ENCODE measurements at places on chromosomes 11 and 22.

DNA sequence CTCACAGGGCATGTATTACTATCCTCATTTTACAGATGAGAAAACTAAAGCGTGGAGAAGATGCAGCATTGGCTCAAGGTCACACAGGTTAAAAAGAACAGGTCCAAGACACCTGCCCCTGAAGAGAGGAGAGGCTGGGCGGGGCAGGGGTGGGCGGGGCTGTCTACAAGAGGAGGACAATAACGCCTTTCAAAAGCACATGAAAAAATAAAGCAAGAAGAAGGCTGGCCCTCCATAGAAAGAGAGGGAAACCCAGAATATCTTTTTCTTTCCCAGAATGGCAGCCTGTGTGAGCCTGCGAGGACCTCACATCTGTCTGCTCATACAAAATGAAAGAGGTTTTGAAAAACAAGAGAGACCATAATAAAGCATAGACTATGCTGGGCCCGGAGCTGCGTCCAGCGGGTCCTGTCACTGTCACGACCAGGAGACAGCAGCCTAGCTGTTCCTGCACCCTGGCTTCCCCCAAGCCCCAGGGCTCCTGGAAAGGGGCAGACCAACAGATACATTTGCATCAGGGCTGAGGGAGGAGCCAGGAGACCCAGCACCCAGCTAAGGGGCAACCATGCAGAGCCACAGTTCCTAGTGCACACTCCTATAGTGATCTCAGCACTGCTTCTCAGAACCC, 61.6 kb downstream of the DSCAML1 start:
- DNase-seq: peak; percentile 53

DNA sequence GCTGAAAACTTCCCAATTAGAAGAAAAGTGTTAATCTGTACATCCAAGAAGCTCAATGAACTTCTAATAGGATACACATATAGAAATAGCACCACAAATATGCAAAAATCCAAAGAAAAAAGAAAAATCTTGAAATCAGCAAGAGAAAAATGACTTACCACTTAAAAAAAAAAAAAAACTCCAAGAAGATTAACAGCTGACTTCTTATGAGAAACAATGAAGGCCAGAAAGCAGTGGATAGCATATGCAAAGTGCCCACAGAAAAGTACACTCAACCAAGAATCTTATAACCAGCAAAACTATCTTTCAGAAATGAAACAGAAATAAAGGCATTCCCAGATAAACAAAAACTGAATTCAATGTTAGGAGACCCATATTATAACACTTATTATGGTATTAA, 29.9 kb upstream of the OR5B12 start:
- DNase-seq: no peak

GRCh38 chr11:72466410-72466809, 32.1 kb upstream of the CLPB start:
- no peak for DNase-seq

- DNase-seq: no peak
These were observed 6.3 kb downstream of the TTLL12 start for GRCh38 chr22:43180670-43181069.

- no peak for DNase-seq
These were observed 27.8 kb downstream of the CREB3L1 start for GRCh38 chr11:46305295-46305694.

DNA sequence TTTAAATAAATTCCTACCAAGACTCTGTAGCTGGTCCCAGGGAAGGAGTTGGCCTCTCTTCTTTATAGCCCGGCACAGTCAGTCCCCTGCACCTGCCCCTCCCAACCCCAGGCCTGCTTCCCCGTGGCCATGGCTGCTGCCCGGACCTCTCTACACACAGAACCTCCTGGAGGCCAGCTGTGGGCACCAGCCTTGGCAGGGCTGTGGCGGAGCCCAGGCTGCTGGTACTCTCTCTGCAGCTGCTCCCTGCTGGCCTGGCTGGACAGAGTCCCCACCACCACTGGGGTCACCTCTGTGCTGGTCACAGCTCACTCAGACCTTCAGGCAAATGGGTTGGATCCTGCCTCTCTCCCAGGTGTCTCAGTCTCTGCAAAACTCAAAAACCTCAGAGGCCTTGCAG, 69.3 kb downstream of the LRP5 start:
- no peak for DNase-seq

GRCh38 chr22:27329966-27330645, 471.4 kb downstream of the MN1 start:
- no peak for DNase-seq

- peak; percentile 75 for DNase-seq
These were observed at the start of gene LMO1 for GRCh38 chr11:8263769-8264410. Gene LMO1, minus strand, starts transcription at chr11:8263878. Its CDS starts 516 bp downstream, at chr11:8263362.

DNA sequence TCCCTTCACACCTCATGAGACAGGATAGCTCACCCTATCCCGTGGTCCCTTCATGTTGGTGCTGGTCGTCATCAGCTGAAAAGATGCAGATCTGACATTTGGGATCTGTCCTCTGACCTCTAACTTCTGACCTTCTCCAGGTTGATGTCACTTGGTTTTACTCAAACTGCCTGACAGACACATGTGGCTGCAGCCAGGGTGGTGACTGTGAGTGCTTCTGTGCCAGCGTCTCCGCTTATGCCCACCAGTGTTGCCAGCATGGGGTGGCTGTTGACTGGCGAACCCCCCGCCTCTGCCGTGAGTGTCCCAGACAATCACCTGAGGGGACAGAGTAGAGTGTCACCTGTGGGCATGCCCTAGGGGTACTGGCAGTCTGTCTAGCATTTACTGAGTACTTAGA, 49.7 kb downstream of the OTOG start:
- DNase-seq: no peak

DNA sequence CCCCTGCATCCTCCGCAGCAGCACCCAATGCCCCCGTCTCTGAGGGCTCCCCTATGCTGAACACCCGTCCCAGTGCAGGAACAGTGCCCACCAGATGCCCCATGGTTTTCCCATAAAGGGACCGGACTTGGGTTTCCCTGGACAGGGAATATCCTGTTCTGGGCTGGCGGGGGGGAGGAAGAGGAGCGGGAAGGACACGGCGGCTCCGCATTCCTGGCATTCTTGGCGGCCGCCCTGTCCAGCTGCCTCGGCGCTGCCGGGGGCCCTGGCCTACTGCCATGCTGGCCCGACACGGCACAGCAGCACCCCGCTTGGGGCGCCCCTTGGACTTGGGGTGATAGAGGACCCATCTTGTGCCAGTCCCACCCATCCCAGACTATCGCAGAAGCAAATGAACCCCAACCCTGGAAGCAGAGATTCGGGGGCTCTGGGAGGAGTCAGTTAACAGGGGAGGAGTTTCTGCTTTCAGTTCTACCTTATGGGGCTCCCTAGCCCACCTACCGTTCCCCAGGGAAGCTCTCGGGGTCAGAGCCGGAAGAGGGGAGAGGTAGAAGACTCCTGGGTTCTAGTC, 23.7 kb upstream of the CBX7 start:
- DNase-seq: no peak

DNA sequence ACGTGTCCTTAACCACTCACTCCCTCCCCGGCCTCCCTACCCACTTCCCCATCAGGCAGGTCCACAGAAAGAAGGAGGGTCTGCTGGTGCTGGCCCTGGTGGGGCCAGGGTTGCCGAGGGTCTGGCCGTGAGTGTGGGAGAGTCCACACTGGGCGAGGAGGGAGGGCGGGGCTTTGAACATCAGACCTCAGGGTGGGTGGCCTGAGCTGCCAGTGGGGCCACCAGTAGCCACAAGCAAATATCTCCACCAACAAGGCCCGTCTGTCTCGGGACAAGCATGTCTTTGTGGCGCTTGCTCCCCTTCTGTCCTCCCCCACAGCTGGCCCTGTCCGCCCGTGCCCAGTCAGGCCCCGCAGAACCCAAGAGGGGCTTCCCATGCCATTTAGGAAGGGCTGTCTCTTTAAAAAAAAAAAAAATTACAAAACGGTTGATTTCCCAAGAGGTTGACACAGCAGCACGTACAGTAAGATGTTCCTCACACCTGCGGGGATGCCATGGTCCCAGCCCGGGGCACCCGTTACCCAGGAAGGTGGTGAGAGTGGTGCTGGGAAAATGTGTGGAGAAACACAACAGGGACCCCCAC, 17.7 kb upstream of the TALDO1 start:
- DNase-seq: peak; percentile 94

DNA sequence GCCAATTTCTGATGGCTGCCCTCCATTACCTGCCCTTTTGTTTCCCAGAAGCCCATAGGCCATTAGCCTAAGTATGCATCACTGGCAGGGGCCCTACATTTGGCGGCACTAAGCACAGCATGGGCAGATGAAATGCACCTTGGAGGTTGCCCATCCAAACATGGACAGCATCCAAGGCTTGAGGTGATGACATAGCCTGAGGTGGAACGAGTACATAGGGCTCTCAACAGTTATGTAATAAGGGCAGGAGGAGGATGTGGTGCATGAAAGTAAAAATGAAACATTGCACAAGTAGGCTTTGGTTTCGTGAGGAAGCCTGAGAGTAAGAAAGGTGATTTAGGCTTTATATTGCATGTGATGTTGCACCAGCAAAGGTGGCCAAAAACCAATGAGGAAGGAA, 148.1 kb downstream of the FAM76B start:
- no peak for DNase-seq

DNA sequence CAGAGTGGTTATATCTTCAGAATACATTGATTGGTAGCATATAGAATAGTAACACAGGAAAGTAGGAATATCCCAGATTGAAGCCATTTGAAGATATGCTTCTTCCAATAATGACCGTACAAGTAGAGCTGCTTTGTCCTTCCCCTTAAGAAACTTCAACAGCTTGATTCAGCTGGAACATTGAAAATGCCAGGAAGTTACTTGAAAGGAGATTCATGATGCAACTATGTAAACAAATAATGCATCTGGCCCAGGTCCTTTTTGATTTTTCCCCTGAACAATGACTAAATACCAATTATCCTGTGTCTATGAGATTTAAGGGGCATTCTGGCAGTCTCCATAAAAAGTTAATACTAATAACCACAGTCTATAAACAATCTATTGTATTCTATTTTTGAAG, 3.0 kb downstream of the DKK3 start:
- no peak for DNase-seq

DNA sequence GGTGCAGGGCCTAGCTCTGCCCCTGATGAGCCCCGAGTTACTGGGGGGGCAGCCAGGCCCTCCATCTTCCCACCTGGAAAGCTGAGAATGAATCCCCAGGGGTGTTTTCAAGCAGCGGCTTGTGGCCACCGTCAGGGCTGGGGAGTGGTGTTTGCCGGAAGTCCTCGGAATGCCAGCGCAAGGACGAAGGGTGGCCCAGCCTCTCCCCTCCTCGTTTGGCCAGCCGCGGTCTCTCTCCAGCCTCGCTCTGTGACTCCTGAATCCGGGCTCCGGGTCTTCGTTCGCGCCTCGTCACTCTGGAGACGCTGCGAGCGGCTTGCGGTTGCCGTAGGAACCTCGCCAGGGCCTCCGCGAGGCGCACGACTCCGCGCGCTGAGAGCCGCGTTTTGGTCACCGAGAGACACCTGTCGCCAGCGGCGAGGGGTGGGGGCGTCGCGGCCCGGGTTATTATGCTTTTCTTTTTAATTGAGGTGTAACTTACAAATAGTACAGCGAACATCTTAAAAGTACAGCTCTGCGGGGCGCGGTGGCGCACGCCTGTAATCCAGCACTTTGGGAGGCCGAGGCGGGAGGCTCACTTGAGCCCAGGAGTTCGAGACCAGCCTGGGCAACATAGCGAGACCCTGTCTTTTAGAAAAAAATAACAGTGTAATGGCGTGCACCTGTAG, 6.3 kb upstream of the KDELR3 start:
- DNase-seq: peak; percentile 75

DNA sequence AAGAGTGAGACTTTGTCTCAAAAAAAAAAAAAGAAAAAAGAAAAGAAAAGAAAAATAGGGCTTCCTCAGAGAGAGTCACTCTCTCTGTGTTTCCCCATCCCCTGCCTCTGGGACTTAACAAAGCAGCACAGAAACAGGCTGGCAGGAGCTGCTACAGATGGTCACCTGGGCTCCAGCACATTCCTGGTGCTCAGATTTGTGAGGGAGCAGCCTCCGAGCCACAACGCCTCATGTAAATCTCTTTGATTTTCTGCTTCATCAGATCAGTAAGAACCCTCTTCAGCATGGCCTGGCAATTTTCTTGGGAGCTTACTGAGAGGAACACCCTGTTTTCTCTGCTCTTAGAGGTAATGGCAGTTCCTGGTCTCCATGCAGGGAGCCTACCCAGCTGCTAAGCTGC, 15.2 kb upstream of the LDHA start:
- DNase-seq: no peak

GRCh38 chr11:36736103-36736502, 138.1 kb upstream of the RAG2 start:
- DNase-seq: no peak

- no peak for DNase-seq
These were observed 869 bp downstream of the ZC3H7B start for GRCh38 chr22:41302021-41302767.

GRCh38 chr22:46013460-46014416, 36.8 kb upstream of the WNT7B start:
- DNase-seq: peak; percentile 85

- DNase-seq: no peak
These were observed 93.5 kb upstream of the TIMP3 start for GRCh38 chr22:32707971-32708370.

DNA sequence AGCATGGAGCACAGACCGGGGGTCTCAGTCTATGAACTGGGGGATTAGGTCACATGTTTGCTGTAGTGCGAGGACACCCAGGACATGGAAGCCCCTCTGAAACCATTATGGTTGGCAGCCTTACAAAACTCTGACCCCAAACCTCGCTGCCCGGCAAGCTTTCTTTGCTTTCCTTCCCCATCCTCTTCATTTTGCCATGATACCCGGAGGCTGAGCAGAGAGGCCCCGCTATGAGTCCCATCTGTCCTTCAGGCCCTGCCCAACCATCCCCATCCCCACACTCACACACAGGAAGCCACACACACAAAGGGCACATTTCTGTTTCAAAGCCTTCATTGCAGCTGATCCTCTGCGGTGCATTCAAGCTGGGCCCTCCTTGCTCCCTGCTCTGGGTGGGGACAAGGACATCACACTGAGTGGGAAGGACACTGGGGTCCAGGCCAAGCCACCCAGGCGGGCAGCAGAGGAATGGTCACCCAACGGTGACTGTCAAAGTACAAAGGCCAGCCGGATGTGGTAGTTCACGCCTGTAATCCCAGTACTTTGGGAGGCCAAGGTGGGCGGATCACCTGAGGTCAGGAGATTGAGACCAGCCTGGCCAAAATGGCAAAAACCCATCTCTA, 176.5 kb downstream of the CTTN start:
- no peak for DNase-seq

- DNase-seq: no peak
These were observed 15.0 kb upstream of the APOA1 start for GRCh38 chr11:116852261-116853031.

DNA sequence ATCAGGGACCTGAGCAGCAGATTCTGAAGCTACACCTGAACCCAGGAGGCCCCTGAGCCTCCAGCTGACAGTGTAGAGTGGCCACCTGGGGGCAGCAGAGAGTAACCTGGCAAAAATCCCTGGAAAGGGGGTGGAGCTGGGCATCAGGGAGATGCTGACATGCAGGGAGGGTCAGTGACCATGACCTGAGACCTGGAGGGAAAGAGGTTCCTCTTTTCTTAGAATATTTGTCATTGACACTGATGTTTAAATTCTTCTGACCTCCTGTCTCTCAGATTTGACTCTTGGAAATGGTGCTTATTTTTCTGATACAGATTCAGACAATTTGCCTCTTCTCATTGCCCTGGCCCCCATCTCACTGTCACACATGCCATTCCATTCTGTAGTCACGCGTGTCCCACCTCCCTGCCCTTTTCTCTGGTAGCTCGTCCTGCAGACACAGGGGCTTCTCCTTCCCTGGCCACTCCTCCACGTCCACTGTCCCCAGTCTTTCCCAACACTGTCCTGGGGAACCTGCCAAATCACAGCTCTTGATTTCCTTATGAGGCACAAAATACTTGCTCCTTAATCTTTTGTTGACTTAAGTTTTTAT, 117.2 kb upstream of the IGLL5 start:
- no peak for DNase-seq

- DNase-seq: peak; percentile 68
These were observed 4.8 kb downstream of the SDF2L1 start for GRCh38 chr22:21646608-21647590.

Data from putamen (tissue), 1 donor.